Activated T-helper 1 cell treated with Interleukin-2 at 50 U/mL for 16 hours (primary cell): ENCODE measurements at places on chromosomes 12 and 14.

GRCh38 chr12:96419576-96420276 is 19.5 kb upstream of the CDK17 start:
- no peak for DNase-seq

- DNase-seq: no peak
Observed at GRCh38 chr12:32139064-32139421, 32.4 kb downstream of the BICD1 start.

- DNase-seq: peak; percentile 2
Observed at GRCh38 chr14:95319312-95320077, at the start of gene CLMN. Gene CLMN, minus strand, starts transcription at chr14:95319908. Its CDS starts 116 bp downstream, at chr14:95319792.

DNA sequence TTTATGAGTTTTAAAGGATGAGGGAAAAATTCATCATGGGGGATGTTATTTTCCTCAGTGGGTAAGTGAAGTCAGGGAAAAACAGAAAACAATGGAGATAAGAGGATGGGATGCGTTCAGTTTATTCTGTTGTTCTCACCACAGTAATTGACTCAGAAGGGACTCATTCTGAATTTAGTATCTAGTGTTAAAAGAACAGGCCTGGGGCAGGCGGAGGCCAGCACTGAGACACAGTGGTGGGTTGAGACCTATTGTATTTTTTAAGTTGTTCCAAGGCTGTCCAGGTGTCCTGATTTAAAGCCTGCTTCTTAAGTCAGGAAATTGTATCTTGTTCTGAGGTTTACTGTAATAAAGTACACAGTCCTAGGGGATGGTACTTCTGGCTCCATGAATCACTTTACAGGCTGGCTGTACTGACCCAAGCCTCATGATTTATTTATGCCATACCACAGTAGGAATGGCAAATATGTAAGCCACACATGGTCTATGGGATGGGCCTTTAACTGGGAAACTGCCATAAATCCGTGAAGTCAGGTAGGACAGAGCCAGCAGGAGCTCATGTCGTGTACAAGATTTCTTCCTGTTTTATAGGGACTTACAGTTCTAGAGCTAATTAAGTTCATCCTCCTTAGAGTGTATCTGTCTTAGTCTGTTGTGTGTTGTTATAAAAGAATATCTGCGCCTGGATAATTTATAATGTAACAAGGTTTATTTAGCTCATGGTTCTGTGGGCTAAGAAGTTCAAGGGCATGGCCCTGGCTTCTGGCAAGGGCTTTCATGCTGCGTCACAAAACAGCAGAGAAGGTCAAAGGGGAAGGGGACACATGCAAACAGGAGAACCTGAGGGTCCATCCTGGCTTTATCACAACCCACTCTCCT is 244.1 kb downstream of the FBXL14 start:
- no peak for DNase-seq

DNA sequence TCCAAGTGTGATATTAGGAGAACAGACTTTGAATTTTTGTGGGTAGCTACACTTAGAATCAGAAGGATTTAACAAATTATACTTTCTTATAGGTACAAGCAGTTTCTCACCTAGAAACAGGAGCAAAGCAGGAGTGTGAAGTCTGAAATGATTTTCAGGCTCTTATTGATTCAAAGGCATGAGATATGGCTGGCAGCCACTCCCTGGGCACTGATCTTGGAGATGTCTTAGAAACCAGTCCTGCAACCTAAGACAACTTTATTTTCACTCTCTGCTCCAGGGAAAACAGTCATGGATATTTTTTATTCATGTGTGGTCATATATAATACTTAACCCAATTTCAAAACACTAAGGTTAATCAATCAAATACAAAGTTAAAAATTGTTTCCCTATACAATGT is 254.9 kb upstream of the TMEM132C start:
- DNase-seq: no peak

- no peak for DNase-seq
Observed at GRCh38 chr12:92928421-92928961, 604 bp downstream of the EEA1 start.

DNA sequence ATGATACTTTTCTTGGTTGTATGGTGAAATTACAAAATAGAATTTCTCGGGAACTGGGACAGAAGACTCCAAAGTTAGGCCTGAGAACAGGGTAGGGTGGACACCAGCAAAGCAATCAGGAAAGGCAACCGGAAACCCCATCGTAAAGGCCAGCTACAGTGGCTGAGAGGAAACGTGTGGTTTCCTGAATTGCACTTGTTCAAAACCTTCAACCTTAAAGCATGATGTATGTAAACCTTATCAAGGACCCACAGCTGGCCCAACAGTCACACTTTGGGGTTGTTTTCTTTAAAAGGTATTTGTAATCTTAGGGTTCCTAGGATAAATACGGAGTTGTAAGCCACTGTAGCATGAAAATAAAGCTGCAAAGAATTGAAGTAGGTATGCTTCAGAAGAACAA is 2.2 kb upstream of the PTGDR start:
- DNase-seq: no peak

GRCh38 chr14:77186911-77187648 is 5.5 kb downstream of the TMEM63C start:
- no peak for DNase-seq

- no peak for DNase-seq
Observed at GRCh38 chr14:68525516-68525915, 267.4 kb downstream of the ZFP36L1 start.

DNA sequence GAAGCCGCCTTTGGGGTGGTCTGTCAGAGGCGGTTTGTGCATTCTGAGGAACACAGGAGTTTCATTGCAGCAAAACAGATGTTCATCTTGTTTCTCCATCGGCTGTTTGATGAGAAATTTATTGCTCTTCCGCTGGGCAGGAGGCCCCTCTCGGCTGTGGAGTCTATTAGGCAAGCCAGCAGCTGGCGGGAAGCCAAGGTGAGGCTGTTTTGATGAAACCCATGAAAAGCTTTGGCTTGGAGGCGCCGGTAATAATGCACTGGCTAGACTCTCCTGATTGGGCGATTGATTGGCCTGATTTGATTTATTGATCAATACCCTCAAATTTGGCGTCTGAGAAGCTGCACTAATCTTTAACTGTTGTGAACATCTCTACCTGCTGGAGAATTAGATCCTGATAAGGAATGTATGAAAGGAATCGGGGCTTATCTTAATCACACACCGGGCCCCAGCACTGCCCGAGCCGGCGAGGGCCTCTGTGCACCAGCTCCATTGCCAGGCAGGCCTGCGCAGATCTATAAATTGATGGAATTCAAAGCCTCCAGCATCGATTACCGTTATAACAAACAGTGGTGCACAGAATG is 187.7 kb downstream of the PHETA1 start:
- DNase-seq: no peak

DNA sequence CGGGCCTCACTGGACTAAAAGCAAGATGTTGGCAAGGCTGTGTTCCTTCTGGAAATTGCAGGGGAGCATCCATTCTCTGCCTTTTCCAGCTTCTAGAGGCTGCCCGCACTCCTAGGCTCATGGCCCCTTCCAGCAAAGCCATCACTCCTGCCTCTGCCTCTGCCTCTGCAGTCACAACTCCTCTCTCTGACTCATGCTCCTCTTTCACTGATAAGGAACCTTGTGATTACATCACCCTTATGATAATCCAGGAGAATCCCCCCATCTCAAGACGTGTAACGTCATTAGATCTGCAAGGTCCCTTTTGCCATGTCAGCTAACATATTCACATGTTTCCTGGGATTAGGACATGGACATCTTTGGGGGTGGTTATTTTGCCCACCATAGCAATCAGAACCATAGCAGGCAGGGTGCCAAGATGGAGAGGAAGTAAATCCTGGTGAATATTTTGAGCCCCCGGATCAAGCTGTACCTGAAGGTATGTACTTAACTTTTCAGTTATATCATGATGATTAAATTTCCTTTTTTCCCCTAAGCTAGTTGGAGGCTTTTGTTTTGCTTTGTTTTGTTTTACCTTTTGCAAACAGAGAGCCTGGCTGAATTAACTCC is 123.6 kb downstream of the SCARB1 start:
- no peak for DNase-seq

DNA sequence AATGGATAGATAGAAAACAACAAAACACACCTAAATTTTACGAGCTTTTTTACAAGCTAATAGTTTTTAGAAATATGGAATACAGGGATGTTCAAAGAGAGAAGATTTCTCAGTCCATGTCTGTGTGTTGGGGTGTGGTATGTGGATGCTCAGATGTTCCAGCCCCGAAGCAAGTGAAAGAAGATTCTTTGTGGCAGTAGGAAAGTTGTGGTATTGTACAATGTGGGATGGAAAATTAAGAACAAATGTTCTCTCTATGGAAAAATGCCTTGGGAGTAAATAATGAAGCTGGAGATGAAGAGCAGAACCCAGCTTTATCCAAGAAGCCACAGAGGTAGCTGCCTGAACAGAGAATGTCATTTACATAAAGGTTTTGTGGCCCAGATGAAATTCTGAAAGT is 150.3 kb upstream of the PRKD1 start:
- no peak for DNase-seq

DNA sequence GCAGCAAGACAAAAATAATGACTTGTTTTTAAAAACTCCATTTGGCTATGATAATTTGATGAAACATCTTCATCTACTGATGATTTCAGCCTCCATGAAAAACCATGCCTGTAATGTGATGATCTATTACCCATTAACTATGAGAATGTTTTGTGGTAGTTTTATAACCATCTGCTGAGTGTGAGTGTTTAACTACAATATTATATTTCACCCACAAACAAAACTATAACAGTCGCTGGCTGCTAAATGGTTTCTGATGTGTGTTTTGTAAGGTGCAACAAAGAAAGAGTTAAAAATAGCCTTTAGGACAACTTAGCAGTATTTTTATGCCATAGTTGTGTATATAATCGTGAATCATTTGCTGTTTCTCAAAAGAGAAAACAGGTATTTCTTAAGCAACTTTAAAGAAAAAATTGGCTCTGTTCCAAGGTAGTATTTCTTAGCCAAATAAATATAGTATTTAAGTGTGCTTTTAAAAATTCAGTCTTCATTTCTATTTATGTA is 4.9 kb downstream of the PTHLH start:
- DNase-seq: no peak
